Uterine smooth muscle cell (primary cell): ENCODE measurements at places on chromosomes 4 and X. TPM values are rescaled to one million over a fixed set of nuclear protein-coding genes. Genes with fewer than 3 reads are reported as not detected.

The FGD1 gene
- 6.5 and 7.0 TPM in 2 replicates for total RNA-seq

The NKAP gene
- total RNA-seq, result 4.1 and 4.5 TPM in 2 replicates

The ERAS gene
- not detected in 2 replicates for total RNA-seq

The MGST2 gene
- 2.1 and 3.0 TPM in 2 replicates for total RNA-seq
